Fibroblast of mammary gland (primary cell): ENCODE measurements at places on chromosomes 7 and 10.

DNA sequence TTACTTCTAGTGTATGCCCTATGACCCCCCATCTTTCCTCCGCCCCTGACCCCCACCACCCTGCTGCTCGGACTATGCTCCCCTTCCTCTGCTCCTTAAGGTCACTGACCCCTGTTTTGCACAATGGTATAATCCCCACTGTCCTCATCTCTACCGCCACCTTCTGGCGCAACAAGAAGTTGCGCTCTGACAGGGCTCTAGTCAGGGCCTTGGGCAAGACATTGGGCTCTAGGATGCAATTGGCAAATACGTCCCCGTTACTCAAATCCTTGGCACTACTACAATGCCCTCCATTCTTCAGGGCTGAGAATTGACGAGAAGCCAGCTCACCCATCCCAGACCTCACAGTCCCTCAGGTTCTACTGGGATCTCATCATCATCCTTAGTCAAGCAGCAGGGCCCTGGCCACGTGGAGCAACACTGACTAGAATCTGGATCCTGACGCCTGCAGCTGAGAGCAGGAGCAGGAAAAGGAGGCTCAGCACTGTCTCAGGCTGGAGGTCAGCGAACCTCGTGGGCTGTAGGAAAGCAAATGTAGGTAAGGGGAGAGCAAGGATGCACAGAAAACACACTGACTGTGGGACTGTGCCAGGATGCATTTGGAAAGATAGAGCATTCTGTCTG lies 10.6 kb downstream of the LRIT2 start:
- no peak for DNase-seq

GRCh38 chr7:131061158-131061557 lies 266.5 kb upstream of the MKLN1 start:
- DNase-seq: no peak

DNA sequence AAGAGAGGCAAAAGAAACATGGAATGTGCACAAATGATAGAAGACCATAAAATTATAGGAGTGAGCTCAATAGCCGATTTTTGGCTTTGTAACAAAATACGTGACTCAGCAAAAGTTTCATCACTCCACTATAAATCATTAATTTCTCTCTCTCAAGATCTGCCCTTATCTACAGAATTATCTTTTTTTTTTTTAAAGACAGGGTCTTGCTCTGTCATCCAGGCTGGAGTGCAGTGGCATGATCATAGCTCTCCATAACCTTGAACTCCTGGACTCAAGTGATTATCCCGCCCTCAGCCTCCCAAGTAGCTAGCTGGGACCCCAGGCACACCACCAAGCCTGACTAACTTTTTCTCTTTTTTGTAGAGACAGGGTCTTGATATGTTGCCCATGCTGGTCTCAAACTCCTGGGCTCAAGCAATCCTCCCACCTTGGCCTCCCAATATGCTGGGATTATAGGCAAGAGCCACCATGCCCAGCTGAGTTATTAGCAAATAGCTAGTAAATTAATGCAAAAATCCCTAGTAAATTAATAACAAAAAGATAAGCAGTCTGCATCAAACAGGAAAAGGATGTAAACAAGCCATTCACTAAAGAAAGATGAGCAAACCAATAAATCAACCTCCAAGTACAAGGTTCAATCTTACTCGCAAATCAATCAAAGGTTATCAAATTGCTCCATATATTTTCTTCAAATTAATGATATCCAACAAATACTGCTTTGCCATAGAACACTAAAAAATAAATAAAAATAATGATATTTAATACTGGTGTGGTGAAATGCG lies 450.7 kb downstream of the PARD3 start:
- DNase-seq: peak; percentile 63

GRCh38 chr10:85601526-85601925 lies 765.1 kb downstream of the GRID1 start:
- DNase-seq: no peak

DNA sequence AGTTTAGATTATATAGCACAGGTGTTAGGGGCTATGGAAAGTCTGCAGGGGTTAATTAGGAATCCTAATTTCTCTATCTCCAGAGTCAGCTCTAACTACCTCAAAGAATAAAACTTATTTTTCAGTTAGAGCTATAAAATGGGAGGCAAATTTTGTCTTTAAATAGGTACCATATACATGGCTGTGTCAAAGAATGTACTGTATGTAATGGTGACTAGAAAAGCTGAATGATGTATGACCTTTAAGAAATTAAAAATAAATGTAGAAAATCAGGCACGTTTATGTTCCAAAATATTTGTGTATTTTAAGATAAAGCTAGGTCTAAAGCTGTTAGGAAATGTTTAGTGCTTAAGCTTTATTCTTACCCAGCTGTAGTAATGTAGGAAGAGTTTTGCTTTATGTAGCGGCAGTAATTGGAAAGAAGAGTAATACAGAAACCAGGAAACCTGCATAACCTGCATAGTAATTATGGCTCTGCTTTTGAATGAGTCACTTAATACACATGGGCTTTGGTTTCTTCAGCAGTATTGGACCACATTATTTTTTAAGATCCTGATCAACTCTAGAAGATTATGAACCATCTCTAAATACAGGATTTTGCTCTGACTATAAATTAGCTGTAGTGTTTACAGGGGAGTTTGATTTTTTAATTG lies 85.0 kb downstream of the KMT2E start:
- DNase-seq: peak; percentile 33

DNA sequence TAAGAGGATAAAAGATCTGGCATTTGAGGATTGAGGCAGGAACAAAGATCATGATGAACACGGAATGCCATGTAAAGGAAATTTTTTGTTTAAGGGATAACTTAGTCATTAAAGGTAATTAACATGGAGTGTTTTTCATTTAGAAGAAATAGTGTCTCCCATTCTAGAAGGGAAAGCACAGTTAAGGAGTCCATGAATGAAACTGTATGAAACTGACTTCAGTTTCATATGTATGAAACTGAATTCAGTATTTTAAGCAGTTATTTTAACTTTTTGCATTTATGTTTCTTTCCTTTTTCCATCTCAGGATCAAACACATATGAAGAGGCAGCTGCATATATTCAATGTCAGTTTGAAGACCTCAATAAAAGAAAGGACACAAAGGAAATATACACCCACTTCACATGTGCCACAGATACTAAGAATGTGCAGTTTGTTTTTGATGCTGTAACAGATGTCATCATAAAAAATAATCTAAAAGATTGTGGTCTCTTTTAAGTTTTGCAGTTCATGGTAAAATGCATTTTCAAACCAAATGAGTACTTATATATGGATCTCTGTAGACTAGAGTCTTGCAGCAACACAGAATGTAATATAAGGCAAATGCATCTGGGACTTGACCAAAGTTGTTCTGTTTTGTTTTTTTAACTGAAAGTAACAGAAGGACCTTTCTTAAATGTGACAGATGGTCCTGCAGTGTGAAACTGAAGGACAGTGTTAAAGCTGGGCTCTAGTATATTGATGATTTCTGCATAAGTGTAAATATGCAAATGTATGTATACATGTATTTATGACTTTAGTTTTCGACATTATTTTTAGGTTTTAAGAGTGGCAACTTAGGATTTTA lies 82.6 kb downstream of the GNAI1 start:
- no peak for DNase-seq

- DNase-seq: no peak
These were observed 119.3 kb downstream of the WDFY4 start for GRCh38 chr10:48803801-48804584.

- DNase-seq: no peak
These were observed 137.7 kb downstream of the NEUROD6 start for GRCh38 chr7:31202801-31203200.

- no peak for DNase-seq
These were observed 718 bp downstream of the DYNC2I1 start for GRCh38 chr7:158856883-158857668.

DNA sequence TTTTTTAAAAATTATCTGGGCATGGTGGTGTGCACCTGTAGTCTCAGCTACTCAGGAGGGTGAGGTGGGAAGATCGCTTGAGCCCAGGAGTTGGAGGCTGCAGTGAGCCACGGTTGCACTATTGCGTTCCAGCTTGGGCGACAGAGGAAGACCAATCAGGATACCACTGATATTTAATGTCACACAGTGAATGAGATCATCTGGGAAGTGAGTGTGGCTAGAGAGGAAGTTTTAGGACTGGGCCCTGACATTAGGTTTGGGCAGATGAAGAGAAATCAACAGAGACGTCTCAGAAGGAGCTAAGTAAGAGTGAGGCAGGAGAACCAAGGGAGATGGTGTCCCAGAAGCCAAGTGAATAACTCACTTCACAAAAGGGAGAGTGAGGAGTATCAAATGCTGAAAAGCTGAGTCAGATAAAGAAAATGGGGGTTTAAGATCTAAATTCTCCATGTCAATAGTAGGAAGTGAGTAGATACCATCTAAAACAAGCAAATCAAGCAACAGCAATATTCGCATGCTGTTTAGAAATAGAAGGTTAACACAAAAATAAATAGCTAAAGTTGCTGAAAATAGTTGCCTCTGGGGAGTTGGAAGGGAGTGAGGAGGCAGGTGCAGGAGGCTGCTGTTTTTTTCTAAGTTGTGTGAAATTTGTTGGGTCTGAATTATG lies 11.5 kb downstream of the PILRA start:
- no peak for DNase-seq

DNA sequence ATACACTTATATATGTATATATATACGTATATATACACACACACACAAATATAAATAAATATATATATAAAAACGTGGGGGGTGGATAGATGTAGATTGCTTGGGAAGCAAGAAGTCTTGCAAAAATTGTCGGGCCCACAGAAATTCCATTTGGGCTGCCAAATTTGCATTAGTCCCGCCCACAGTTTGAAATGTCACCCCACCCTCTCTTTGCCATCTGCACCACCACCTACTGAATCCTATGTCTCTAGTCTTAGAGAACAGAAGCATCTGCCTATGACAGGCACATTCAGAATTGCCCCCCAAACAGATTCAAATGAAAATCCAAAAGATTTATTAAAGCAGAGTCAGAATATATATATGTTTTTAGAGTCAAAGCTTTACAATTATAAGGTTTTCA lies 25.6 kb upstream of the CACNA2D1 start:
- no peak for DNase-seq

- DNase-seq: peak; percentile 53
These were observed 133.4 kb upstream of the PTN start for GRCh38 chr7:137476937-137477336.

- DNase-seq: peak; percentile 73
These were observed 5.9 kb upstream of the ITGA8 start for GRCh38 chr10:15725603-15726002.

DNA sequence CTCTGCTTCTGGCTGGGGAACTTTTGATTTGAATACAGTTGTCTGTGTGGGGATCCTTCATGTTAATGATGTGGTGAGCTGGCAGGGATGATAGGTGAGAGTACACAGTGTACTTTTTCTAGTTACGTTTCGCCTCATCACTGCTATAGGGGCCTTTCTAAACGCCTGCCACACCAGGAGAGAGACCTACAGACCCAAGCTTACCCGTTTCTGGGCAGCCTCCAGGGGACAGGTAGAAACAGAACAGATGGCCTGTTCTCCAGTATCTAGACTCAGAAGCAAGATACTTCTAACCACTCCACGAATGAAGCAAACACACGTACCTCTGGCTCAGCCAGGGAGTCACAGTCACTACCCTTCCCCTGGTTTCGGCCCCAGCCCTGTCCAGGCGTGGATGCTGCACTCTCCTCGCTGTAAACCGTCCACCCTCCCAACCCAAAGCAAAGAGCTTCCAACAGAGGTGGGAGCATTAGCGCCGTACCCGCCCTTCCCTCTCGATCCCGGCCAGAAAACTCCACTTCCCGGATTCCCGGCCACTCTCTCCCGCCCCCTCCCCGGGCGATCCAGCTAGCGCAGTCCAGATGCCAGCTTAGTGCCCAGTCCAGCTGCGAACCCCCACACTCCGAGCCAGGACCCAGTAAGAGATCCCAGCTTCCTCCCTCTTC lies 1.2 kb downstream of the CCDC6 start:
- DNase-seq: peak; percentile 40

DNA sequence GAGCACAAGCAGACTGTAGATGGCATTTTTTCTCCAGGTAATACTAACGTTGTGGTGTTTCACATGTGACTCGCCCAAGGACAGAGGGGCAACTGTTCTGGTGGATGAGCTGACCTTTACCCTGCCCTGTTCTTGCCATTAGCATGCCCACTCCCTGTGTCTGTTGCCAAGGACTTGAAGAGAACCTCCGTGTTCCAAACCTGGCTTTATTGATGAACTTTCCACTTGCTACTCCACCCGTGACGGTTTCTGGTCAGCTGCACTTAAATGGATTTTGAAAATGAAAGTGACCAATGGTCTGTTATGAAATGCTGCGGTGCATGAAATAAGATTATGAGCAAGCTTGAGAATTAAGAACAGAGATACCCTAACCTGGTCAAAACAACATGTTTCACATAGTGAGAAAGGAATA lies 30.4 kb downstream of the LRRC4 start:
- peak; percentile 30 for DNase-seq

DNA sequence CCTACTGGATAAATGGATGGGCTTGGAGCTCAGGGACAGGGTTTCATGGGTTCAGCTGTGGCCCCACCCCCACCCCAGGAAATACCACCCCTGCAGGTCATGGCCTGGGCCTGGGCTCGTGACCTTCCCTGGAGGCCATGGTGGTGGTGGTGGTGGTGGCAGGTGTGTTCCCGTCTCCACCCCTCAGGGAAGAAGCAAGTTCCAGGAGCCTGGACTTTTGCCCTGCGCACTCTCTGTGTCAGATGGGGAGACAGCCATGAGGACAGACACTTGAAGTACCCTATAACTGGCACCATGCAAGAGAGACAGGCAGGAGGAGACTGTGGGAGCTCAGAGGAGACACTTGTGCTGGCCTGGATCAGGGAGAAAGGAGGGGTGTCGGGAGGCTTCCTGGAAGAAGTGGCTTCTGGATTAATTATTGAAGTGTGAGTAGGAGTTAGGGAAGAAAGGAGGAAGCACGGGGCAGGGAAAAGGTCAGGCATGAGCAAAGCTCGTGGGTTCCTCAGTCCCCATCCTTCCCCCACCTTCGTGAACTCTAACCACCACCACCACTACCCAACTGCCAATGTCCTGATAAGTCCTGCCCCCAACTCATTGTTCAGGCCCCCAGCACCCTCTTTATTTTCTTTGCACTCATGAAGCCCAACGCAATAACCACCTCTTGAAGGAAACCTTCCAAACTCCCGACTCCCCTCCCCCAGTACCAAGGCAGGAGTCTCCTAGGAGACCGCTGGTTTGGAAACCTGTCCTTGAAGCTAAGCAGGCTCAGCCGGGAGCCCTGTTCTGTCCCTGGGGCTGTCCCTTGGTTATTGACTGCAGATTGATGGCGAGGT lies 8.9 kb downstream of the SH2B2 start:
- no peak for DNase-seq
